ENCODE measurements at places on chromosomes 11 and 22.

- no peak for DNase-seq
These were observed 186.5 kb downstream of the KIF18A start for GRCh38 chr11:27921472-27921871.

DNA sequence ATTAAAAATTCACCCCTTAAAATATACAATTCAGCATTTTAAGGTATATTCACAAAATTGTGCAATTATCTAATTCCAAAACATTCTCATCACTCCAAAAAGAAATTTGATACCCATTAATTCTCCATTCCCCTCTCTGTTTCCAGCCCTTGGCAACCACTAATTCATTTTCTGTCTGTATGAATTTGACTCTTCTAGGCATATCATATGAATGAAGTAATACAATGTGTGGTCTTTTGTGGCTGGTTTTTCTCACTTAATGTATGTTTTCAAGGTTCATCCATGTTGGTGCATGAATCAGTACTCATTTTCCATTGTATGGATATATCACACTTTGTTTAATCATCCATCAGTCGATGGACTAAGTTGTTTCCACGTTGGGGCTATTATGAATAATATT is 29.0 kb upstream of the ACCSL start:
- no peak for DNase-seq

GRCh38 chr11:11230802-11231562 is 122.1 kb downstream of the CSNK2A3 start:
- no peak for DNase-seq

- no peak for DNase-seq
These were observed 257.5 kb upstream of the MTNR1B start for GRCh38 chr11:92711926-92712325.

DNA sequence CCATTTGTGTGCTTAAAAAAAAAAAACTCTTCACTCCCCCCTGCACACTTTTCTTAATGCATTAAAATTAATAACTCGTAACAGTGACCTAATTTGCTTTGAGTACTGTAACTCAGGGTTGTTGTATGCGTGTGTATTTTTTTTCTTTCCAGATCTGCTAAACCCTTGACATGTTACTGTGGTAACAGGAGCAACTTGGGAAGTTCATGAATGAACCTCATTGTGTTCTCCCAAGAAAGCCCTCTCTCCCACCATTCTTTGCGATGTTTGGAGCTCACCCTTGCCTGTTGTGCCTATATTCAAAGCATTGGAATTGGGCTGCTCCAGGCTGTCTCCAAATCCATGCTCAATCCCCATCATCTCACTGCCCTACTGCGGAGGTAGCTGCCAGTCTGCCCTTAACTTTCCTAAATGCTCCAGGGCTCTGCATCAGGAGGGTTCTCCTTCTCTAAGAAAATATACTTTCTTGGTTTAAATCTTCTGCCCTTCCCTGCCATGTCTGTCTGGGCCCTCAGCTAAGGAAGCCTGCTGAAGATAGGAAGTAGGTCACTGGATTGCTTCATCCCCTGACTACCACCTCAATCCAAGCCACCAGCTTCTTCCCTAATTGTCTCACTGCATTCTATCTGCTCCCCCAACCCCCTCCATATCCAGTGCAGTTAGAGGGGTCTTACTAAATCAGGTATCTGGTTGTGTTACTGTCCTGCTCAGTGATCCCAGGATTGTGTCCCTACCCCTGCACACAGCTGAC is 70.3 kb downstream of the KIRREL3 start:
- DNase-seq, result no peak

- DNase-seq, result no peak
These were observed 725.1 kb upstream of the CHORDC1 start for GRCh38 chr11:90947930-90948329.

GRCh38 chr11:6321961-6322362 is 1.7 kb upstream of the CAVIN3 start:
- no peak for DNase-seq

- DNase-seq, result no peak
These were observed 12.2 kb downstream of the LSP1 start for GRCh38 chr11:1864831-1865665.

DNA sequence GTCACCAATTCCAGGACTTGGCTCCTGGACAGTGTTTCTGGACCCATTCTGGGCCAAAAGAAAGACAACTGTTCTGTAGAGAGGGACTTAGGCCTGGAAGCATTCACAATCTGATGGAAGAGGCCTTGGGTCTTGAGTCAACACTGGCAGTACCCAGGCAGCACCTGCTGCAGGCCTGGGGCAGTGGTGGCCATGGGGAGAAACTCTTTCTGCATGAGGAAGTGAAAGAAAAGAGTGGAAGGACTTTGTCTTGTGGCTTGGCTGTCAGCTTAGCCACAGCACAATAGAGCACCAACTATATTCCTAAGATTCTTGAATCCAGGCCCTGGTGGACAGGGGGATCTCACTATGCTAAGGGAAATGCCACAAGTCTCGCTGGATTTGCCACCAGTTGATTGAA is 70.6 kb downstream of the CTSC start:
- no peak for DNase-seq

DNA sequence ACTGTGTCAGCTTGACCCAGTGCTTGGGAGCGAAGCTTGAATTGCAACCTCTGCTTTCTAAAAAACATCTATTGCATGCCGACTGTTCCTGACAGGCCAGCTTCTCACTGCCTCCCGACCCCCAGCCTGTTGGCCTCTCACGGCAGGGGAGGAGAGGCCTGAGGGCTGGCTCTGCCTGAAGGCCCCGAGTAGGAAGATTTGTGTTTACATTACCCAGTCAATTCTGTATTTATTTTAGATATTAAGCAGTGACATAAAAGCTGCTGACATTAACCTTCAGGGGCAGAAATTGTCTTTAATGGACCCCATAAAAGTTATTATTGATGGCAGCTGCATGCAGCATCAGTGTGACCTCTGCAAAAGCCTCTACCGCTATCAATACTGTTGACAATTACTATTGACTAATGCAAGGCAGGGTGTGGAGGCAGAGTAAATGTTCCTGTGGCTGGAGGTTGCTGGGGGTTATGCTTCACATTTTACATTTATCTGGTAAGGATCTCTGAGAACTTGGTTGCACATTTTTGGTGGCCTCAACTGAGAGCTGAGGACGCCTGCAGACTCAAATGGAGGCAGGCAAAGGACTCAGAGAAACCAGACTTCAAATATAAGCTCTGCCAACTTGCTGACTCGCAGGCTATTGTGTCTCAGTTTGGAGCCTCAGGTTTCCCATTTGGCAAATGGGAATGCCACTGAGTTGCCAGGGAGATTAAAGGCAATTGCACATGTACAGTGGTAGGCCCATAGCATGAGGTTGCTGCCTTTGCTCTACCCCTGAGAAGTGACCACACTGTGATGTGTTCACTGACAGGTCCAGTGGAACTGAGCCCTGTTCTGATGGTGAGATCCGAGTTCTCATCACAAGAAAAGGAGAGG is 380.5 kb downstream of the TENM4 start:
- DNase-seq, result no peak

DNA sequence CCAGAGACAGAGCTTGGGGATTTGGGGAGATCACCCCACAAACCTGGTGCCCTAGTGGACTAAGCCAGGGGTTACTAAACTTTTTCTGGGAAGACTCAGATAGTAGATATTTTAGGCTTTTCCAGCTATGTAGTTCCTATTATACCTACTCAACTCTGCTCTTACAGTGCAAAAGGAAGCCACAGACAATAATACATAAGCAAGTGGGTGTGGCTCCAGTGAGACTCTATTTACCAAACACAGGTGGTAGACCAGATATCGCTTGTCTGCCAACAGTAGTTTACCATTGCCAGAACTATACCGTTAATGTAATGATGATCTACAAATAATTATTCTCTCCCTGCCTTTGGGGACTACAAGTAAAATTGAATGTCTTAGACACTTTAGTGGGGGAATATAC is 6.9 kb downstream of the LDHC start:
- no peak for DNase-seq

DNA sequence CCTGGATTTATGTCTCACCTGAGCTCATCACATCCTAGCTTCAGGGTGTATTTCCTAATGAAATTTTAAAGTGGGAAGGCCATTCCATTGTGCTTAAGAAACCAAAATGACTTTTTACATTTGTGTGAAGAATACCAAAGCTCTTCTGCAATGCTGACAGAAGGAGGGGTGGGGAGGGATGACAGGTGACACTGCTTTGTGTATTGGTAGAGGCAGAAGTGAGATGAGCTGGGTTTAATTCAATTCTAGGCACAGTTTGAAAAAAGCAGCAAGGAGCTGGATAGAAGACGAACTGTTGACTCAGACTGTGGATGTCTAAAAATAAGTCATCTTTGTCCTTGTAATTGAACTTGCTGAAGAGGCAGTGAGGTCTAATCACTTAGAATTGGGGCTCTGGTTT is 710.3 kb upstream of the KIRREL3 start:
- no peak for DNase-seq

GRCh38 chr11:102112509-102112821 is 2.2 kb downstream of the YAP1 start:
- no peak for DNase-seq

- DNase-seq, result no peak
These were observed 19.0 kb upstream of the CCDC134 start for GRCh38 chr22:41781507-41781906.

DNA sequence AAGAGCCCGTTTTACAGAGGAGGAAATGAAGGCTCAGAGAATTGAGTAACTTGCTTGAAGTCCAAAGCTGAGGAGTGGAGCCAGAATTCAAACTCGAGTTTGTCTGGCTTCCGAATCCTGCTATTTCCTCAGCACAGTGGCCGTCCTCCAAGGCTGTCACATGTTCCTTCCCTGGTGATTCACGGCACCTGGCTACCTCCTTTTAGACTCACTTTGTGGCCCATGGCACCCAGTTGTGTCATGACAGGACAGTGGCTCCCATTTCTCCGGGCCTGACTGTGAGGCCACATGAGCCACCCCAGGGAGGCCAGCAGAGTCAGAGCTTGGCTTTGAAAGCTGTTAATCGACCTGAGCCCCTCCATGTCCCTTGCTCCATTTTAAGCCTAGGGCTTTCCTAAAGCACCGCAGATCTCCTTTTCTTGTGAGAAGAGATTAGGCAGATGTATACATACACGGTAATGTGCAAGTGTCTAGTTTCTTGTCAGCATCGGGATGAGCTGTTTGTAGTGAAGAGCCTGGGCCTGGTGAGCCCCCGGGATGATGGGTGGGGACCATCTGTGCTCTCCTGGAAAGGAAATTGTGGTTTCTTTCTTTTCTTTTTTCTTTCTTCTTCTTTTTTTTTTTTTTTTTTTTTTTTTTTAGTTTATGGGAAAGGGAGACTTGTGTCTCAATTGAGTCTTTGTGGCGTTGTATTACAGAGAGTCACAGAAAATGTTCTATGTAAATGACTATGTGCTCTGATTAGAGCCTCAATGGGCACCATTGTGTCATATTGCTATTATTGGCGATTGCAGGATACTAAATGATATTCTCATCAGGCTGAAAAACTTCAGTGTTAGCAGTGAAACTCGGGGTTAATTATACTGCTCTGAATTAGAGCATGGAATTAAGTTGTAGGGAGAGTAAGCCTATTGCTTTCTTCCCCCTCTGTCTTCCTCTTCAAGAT is 54.8 kb downstream of the PTPRJ start:
- DNase-seq, result no peak

DNA sequence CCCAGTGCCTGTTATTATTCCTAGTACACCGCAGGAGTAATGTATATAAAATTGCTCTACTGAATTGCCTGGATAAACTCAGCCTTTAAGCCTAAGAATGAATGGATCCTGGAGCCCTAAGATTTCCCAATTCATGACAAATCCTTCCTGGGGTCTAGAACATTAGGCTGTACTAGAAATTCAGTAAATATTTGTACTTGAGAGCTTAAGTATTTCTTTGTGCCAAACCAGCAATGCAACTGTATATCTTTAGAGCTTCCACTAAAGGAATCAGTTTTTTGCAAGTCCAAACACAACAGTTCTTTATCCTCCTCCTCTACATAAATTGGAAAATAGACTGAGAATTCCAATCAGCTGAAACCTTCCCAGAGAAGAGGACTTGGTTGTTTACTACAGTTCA is 65.6 kb downstream of the FAM168A start:
- no peak for DNase-seq

GRCh38 chr11:66106786-66107599 is 36.9 kb downstream of the PACS1 start:
- DNase-seq, result no peak

DNA sequence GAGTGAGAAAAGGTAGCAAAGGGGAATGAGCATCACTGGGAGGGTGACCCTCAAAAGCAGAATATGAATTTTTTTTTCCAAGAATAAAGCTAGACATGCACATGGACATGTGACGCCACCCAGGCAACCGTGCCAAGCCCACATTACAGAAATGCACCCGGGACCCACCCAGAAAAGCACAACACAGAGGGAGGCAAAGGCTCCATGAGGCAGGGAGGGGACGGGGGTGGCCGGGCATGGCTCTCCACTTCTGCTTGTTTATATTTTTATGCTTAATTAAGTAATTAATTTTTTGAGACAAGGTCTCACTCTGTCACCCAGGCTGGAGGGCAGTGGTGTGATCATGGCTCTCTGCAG is 1524.3 kb downstream of the BRD1 start:
- DNase-seq, result no peak

GRCh38 chr11:10926801-10927211 is 69.0 kb upstream of the ZBED5 start:
- DNase-seq, result no peak

- DNase-seq, result no peak
These were observed 521.6 kb downstream of the BRD1 start for GRCh38 chr22:49305966-49306631.

DNA sequence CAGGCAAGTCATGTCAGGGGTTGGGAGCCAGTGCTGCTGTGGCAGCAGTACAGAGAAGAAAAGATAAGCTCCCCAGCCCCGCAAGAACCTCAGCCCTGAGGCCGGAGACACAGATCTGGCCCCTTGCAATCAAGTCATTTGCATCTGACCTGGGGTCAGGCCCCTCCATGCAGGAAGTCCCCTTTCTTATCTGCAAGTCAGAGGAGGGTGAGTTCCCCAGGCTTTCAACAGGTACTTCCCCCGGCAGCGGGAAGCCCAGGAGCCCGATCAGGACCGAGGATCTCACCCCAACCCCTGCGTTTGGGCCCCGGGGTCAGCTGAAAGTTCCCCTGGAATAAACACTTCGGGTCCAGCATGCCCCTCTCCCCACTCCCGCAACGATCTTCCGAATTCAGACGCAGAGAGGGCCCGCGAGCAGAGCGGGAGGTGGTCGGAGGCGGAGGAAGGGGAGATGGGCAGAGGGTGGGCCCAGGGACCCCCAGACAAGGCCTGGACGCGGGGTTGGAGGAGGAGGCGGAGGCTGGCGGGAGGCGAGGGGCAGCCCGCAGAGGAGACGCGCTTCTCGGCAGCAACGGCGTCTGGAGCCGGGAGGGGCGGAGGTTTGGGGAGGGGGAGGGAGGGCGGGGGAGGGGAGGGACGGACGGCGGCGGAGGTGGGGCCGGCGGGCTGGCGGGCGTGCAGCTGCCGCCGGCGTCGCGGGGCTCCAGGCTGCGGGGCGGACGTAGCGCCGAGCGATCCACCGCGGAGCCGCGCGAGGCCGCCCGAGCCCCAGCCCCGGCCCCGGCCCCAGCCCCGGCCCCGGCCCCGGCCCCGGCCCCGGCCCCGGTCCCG is at the start of gene TSPAN18:
Gene TSPAN18, plus strand, starts transcription at position 680 of the 831 bp plus-strand sequence. CDS start 179,455 bp downstream, outside the sequence.
- DNase-seq, result no peak

GRCh38 chr11:63491636-63492372 is 837 bp upstream of the PLAAT5 start:
- DNase-seq, result no peak

- no peak for DNase-seq
These were observed 728 bp downstream of the RPL3 start for GRCh38 chr22:39318507-39319283.

GRCh38 chr22:33969045-33969444 is 48.8 kb upstream of the LARGE1 start:
- no peak for DNase-seq

- no peak for DNase-seq
These were observed 4.8 kb downstream of the P4HA3 start for GRCh38 chr11:74306435-74307175.

- no peak for DNase-seq
These were observed 9.4 kb downstream of the PIM3 start for GRCh38 chr22:49969751-49970527.
